ENCODE measurements at places on chromosomes 3 and 15.

DNA sequence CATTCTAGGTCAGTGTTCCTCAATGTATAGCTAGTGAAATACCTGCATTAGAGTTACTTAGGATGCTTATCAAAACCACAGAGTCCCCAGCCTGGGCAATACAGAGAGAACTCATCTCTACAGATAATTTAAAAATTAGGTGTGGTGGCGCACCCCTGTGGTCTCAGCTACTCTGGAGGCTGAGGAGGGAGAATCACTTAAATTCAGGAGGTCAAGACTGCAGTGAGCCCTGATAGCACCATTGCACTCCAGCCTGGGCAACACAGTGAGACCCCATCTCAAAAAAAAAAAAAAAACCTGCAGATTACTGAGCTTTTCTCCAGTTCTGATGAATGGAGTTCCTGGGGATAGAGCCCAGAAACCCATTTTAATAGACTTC lies 10.1 kb upstream of the MINDY2 start:
- no peak for DNase-seq

- peak; percentile 88 for DNase-seq
Observed at GRCh38 chr3:36700537-36701248, 63.7 kb downstream of the DCLK3 start.

- no peak for DNase-seq
Observed at GRCh38 chr3:13204177-13204581, 130.9 kb upstream of the IQSEC1 start.

GRCh38 chr15:64950888-64951287 lies 38.8 kb downstream of the SPG21 start:
- DNase-seq = no peak

- no peak for DNase-seq
Observed at GRCh38 chr15:27342991-27343390, 372.0 kb downstream of the GABRG3 start.

DNA sequence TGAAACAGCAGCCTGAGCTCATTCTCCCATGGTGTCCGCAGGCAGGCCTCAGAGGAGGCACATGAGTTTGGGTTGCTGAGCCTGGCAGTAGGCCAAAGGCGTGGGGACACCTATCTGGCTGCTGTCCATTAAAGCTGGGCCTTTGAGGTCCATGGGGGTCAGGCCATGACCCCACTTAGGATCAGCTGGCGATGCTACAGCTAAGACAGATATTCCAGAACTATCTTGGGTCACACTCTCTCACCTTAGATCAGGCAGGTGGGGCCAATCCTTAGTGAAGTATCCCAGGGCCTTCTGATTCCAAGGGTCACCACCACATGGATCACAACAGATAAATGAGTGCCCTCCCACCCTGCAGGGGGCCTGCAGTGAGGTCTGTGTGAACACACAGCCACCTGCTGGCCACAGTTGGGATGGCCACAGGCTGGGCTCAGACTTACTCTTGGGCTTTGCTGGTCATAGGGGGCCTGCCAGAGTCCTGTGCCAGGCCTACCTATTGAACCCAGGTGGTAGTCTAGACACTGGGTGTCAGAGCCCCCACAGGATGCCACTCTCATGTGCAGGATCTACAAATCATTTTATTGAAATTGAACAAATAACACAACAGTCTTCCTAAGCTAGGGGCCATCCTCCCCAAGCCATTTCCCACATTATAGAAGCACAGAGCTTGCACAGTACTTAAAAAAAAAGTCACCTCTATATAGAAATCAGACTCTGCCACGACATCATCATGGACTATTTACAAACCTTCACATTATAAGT lies 2.0 kb upstream of the HYAL2 start:
- peak; percentile 85 for DNase-seq

DNA sequence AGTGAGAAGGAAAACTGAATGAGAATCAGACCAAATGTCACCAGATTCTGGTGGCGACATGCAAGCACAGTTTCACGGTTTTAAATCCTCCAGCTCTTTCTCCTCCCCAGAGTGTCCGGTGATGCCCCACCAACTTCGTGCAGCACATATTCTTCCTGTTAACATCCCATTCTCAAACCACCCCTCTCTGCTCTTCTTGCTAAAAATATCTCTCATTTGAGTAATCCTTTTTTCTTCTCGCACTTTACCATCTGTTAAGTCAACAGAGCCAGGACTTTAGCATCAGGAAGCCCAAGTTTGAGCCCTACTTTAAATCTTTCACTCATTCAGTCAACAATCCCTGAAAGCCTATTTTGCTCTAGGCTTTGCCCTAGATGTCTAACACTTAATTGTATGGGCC lies 68.2 kb upstream of the VGLL4 start:
- peak; percentile 10 for DNase-seq

- no peak for DNase-seq
Observed at GRCh38 chr15:66895794-66896453, 169.5 kb upstream of the SMAD3 start.

- DNase-seq = peak; percentile 51
Observed at GRCh38 chr15:89114990-89115389, 26.7 kb downstream of the ABHD2 start.

DNA sequence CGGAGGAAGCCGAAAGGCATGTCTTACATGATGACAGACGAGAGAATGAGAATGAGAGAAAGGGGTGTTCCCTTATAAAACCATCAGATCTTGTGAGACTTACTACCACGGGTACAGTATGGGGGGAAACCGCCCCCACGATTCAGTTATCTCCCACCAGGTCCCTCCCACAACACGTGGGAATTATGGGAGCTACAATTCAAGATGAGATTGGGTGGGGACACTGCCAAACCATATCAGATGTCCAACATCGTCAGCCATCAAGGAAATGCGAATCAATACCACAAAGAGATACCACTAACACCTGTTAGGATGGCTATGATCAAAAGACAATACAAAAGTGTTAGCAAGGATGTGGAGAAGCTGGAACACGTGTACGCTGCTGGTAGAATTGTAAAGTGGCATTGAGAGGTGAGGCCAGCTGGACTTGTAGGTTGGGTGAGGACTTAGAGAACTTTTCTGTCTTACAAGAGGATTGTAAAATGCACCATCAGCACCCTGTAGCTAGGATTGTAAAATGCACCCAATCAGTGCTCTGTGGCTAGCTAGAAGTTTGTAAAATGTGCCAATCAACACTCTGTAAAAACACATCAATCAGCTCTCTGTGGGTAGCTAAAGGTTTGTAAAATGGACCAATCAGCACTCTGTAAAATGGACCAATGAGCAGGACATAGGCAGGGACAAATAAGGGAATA lies 37.5 kb downstream of the VGLL4 start:
- DNase-seq = no peak

- no peak for DNase-seq
Observed at GRCh38 chr15:63983061-63983711, 63.1 kb downstream of the DAPK2 start.

GRCh38 chr3:117557464-117558090 lies 848.0 kb downstream of the TUSC7 start:
- no peak for DNase-seq

GRCh38 chr3:172622916-172623700 lies 87.8 kb downstream of the NCEH1 start:
- peak; percentile 70 for DNase-seq

DNA sequence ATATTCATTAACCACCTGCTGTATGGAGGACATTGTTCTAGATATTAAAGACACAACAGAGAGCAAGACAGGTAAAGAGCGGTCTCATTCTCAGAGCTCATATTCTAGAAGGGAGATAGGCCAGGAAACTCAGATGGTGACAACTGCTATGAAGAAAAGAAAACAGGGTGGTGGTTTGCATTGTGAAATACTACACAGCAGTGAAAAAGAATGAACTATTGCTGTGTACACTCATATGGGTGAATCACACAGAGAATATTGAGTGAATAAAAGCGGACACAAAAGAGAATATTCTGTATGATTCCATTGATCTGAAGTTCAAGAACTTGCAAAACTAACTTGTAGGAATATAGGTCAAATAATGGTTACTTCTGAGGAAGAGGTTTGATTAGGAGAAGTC lies 76.7 kb downstream of the TOP2B start:
- DNase-seq = no peak

GRCh38 chr3:172061724-172062184 lies 22.4 kb downstream of the FNDC3B start:
- no peak for DNase-seq

GRCh38 chr3:112984485-112984884 lies 6.3 kb upstream of the GTPBP8 start:
- DNase-seq = peak; percentile 33

DNA sequence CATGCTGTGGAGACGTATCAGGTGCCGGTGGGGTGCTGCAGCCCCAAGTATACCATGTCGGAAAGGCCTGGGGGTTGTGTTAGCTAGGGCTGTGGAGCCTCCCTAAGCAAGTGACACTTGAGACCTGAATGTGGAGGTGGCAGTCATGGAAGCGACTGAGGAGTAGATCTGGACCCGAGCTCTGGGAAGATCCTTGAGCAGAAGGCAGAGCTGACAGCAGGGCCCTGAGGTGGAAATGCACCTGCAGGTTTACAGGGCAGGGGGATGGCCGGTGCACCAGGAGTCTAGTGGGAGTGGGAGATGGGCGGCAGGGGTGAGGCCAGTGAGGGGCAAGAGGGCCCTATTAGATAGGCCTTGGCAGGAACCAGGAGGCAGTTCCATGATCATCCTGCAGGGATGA lies 91.8 kb upstream of the PLXNA1 start:
- DNase-seq = no peak

DNA sequence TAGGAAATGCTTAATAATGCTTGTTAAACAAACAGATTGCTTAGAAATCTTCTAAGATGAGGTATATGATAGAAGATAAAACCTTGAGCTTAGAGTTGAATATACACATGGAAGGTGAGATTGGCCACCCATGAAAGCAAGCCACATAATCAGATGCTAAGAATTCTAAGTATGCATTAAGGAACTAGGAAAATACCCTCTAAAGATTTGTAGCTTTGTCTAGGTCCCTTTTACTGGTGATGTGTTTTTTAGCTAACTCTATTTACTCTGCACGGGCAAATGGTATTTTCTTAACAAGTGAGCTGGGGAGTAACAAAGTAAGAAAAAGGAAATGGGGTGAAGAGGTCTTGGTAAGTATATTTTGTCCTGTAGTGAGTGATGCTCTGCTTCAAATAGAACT lies 310.3 kb downstream of the OXSM start:
- DNase-seq = no peak

- peak; percentile 24 for DNase-seq
Observed at GRCh38 chr3:142886940-142887339, 1.9 kb downstream of the PCOLCE2 start.

- DNase-seq = no peak
Observed at GRCh38 chr3:129975705-129976048, 1.2 kb downstream of the TRH start.

DNA sequence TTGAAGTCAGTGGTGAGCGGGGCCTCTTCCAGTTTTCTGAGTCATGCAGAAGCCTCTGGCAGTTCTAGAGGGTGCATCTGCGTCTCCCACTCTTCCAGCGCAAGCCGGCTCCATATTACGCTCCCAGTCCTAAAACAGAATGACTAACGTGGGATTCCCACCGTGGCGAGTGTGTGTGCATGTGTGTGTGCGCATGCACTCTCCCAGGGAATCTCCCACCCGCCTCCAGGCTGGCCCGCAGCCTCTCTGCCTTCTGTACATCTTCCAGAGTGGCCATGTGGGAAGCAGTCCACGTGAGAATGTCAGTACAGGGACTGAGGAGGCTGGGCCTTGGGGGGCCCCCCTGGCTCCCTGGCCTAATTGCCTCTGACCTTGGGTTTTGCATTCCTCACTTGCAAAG lies 87.7 kb downstream of the LSM3 start:
- peak; percentile 70 for DNase-seq

- no peak for DNase-seq
Observed at GRCh38 chr3:2921903-2922302, 188.3 kb downstream of the IL5RA start.

GRCh38 chr15:57256939-57257338 lies 119.4 kb upstream of the CGNL1 start:
- DNase-seq = no peak

- DNase-seq = no peak
Observed at GRCh38 chr15:67573194-67573593, 30.7 kb downstream of the MAP2K5 start.

DNA sequence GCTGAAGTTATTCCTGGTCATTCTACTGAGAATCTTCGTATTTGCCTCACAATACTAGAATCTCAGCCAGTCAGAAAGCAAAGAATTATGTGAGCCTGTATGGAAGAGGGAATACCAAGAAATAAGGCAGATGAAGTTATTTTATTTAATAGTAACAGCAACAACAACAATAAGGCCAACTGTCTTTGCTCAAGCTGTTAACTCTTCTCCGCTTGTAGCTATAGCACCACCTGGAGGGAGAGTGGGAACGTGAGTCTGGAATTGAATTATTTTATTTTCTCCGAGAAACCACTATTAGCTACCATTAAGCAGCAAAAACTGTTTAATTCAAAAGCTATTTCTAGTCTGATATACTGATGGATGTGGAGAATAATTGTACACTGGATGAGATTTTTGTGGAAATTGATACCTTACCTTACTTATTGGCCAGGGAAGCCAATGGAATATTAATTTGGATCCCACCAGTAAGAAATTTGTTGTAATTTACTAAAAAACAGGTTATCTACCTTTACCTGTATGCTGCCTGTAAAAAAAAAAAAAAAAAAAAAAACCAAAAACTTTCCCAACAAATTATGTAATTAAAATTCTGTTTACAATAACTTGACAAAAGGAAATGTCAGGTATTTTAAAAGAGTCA lies 50.1 kb downstream of the CALML4 start:
- DNase-seq = peak; percentile 77

GRCh38 chr3:191414732-191415131 lies 46.2 kb upstream of the PYDC2 start:
- no peak for DNase-seq

GRCh38 chr3:59522550-59522949 lies 472.7 kb upstream of the CFAP20DC start:
- DNase-seq = no peak

DNA sequence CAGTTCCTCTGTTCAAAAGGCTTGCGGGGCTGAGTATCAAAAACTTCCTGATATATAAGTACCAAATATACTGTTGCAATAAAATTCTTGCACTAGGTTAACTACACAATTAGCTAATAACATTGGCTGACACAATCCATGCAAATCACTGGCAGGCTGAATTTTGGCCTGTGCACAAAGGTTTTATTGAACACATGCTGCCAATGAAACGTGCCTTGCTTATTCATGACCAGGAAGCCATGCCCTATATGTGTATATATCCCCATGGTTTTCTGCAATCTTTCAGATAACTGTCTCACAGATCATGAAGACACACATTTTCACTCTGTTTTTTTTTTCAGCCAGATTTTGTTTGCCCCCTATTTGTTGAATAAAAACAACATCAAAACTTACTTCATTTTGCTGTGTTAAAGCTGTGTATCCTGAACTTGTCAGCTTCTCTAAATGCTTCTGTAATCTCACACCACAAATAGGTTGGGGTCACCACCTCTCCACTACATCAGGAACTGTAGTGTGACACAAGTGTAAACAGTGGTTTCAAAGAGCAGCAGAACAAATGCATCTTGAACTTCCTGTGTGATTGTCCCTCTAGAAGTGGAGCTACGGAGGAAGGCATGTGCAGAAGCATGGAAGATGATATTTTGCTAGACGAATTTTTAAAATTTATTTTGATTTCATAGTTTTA lies 920.7 kb upstream of the NR2F2 start:
- no peak for DNase-seq

- no peak for DNase-seq
Observed at GRCh38 chr3:127287840-127288239, at the start of gene PRR20G. TSS of gene PRR20G (minus strand) at chr3:127288046. CDS start at chr3:127287365, 681 bp downstream.

- peak; percentile 35 for DNase-seq
Observed at GRCh38 chr3:112786002-112786590, 60.6 kb downstream of the CD200R1L start.

- no peak for DNase-seq
Observed at GRCh38 chr3:29899021-29899420, 618.1 kb downstream of the RBMS3 start.
